ENCODE measurements at places on chromosomes 11 and 22.

GRCh38 chr22:44721213-44721612 is 19.2 kb downstream of the PRR5 start:
- peak; percentile 37 for DNase-seq

DNA sequence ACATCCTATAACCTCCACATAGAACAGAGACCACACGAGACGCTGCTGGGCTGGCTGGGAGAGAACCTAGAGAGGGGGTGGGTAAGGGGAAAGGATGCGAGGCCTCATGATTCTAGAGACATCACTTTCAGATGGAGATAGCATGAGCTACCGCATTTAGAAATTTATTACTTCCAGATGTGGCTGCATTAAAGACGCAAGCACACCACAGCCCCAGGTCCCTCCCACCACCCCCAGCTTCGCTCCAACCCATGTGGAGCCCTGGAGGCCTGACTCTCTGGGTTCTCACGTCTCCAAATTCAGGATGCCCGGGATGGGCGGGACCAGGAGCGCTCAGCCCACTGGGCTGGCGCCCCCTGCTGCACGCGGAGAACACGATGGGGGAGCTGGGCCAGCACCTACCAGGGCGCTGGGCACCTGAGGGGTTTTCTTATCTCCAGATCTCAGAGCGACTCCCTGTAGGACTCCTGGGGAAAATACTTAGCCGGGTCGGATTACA is 13.6 kb downstream of the MRPL21 start:
- peak; percentile 99 for DNase-seq

GRCh38 chr11:69892237-69892985 is 73.2 kb upstream of the FGF3 start:
- DNase-seq, result no peak

GRCh38 chr11:72236774-72237111 is 7.2 kb downstream of the PHOX2A start:
- DNase-seq, result no peak

GRCh38 chr11:67265633-67266448 is 432 bp upstream of the GRK2 start:
- DNase-seq, result peak; percentile 47

- peak; percentile 90 for DNase-seq
These were observed 19.2 kb downstream of the NECTIN1 start for GRCh38 chr11:119709638-119710346.

DNA sequence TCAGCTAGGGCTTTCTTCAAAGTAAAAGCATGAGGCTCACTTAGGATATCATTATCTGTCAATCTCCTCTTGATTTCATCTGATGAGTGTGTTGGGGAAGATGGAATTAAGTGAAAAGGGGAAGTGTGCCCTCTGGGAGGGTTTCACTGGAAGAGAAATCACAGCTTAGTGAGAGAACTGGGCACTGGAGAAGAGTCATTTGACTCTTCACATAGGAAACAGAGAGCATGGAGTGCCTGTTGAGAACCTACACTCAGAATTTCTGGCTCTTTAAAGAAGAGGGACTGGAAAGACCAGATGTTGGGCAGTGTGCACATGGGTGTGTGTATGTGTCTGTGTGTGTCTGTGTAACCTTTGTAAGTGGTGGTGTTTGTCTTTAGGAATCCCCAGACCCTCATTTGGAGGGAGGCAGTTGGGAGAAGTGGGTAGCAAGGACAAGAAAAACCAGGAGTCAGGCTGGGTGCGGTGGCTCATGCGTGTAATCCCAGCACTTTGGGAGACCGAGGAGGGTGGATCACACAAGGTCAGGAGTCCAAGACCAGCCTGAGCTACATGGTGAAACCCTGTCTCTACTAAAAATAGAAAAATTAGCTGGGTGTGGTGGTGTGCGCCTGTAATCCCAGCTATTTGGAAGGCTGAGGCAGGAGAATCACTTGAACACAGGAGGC is 10.0 kb downstream of the STX3 start:
- no peak for DNase-seq

- DNase-seq, result no peak
These were observed 194.4 kb downstream of the CTTN start for GRCh38 chr11:70592641-70593165.

DNA sequence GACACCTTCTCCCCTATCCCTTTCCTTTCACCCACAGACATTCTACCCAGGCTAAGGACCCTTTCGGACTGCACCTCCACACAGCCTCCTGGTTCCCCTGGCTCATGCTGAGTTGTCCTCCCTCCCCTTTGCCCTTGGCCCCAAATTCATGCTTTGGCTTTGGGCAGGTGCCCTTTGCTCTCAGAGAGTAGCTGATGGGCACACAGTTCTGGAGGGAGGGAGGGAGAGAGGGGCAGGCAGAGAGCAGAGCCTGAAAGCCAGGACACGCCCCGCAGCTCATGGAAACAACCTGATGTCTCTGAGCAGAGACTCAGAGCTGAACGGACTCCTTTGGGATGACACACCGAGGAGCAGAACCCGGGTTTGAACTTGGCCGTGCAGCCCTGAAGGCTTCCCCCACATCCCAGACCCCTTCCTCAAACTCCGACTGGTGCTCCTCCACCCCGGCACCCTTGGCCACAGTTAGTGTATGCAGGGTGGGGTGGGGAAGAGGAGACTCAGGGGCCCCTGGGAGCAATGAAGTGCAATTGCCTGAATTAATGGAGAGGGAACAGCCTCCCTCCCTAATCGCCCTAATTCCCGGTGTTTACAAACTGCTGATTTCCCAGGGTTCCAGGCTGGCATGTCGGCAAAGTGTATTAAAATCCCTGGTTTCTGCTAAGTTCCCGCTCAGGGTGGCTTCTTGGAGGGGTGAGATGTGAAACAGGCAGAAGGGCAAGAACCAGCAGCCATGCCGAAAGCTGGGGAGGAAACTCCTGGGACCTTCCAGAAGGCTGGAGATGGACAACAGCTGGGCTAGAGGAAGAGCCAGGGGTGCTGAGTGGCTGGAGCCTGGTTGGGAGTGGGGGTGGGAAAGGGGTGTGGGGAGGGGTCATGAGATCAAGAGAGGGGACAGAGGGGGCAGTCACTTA is 71.2 kb upstream of the SHISAL1 start:
- DNase-seq, result no peak

DNA sequence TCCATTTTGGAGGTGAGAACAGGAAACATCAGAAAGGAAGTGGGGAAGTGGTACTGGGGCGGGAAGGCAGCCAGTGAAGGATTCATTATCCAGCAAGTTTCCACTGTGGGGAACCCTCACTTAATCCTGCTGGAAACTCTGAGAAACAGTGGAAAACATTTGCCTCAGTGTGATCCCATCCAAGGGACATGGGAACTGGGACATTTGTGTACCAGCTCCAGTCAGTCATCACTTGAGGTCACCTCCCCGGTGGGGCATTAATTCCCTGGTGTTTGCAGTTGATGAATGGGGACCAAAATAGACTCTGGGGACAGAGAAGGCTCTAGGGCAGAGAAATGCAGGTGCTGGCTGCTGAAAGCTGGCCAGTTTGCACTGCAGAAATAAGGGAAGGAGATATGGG is 599.9 kb downstream of the BUD13 start:
- no peak for DNase-seq

DNA sequence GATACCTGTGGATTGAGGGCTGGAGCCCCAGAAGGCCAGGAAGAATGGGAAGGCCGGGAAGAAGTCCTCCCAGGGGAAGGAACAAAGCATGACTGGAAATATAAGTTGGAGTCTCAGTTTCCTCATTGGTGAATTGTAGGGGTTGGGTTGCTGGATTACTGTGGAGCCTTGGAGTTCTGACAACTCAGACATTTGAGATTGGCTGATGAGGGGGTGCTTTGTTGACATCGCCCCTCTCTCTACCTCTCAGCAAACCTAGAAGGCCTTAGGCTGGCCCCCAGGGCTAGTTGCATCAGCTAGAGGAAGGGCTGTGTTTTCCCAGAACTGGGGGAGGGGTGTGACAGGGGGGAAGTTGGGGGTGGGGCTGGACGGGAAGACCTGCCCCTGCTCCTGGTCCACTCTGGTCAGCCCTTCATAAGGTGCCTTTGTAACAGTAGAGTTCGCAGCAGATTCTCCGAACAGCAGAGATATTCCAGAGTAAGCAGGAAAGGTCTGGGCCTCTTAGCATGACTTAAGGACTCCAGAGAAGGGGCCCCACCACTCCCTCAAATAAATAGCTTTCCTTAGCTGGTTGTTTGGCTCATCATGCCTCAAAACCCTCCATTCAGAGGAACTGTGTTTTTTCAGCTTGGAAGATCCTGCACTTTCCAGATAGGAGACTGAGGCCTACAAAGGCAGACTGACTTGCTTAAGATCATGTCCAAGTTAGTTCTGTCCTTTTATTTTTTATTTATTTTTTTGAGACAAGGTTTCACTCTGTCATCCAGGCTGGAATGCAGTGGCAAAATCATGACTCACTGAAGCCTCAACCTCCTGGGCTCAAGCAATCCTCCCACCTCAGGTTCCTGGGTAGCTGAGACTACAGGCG is 12.5 kb upstream of the THRSP start:
- DNase-seq, result peak; percentile 72

GRCh38 chr22:29053048-29053702 is 8.5 kb downstream of the C22orf31 start:
- DNase-seq, result no peak

GRCh38 chr11:128691802-128692752 is 1.8 kb upstream of the FLI1 start:
- DNase-seq, result no peak

GRCh38 chr22:17997456-17997855 is 26.9 kb downstream of the MICAL3 start:
- DNase-seq, result no peak

- DNase-seq, result no peak
These were observed 141.6 kb upstream of the CADM1 start for GRCh38 chr11:115645631-115646317.

DNA sequence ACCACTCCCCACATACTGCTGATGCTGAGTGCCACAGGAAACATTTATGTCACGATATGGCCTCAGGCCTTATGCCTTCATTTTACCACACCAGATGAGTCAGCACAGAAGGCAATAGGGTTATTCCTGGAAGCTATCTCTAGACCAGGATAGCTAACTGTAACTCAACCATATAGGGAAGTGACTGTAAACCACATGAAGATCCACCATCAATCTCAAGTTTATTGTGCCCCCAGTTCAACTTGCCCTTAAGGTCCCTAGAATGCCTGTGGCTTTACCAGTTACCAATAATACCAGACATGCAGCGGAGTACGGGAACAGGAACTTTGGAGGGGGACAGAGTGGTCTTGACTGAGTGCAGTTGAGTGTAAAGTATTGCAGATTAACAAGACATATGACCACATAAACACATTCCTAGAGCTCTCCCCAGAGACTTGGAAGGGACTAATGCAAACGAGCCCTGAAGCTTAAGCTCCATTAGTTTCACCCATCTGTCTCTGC is 180.9 kb downstream of the KIF18A start:
- DNase-seq, result peak; percentile 100

DNA sequence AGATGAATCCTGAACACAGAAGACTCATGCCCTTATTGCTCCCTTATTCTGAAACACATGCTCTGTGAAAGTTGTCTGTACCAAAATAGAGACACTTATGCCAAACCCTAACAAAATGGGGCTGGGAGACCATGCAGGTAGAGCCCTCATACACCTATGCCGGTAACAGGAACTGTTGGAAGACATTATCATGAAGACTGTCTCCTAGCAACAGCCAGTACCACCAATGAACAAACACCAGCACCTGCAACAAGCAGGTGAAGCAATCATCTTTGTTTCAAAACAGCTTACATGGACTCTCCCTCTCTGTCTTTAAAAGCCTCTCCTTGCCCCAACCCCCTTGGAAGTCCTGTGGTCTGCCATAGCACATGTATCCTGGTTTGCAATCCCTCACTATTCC is 17.2 kb downstream of the SLC5A4 start:
- no peak for DNase-seq

DNA sequence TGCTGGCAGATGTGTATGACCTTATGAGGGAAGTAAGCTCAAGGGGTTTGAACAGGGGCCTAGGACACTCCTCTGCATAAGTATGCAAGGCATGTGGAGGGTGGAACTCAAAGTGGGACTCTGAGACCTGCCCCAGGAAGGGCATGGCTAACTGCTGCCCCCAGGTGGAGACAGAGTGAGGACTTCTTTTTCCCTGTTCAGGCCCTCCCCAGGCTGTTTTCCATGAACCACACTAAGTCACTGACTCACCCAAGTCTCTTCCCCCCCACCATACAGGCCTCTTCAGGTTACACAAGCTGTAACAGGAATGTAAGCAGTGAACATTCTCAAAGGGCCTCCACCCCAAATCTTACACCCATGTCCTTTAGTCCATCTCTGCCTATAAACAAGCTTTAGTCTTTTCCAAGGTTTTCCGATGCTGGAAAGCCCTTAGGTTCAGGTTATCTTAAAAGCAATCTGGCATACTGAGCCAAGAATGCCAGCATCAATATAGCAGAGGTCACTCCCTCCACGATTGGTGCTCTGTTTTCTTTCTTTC is 13.1 kb downstream of the EEF1G start:
- peak; percentile 98 for DNase-seq

GRCh38 chr11:30244265-30244664 is 13.5 kb downstream of the FSHB start:
- peak; percentile 79 for DNase-seq

DNA sequence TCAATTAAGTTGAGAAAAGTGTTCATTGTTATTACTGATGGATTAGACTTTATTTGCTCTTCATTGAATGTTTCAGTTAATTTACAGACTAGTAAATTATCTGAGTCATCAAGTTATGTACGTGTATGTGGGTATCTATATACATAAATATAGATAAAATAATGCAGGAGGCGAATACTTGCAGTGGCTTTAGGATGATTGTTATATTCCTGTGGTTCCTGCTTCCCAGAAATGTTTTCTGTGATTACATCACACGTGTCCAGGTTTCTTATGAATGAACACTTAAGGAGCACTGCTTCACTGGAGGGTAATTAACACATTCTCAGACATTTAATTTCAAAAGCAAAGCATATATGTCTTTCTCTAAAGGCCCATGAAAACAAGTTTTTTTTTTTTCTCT is 28.4 kb downstream of the YAP1 start:
- DNase-seq, result peak; percentile 98

DNA sequence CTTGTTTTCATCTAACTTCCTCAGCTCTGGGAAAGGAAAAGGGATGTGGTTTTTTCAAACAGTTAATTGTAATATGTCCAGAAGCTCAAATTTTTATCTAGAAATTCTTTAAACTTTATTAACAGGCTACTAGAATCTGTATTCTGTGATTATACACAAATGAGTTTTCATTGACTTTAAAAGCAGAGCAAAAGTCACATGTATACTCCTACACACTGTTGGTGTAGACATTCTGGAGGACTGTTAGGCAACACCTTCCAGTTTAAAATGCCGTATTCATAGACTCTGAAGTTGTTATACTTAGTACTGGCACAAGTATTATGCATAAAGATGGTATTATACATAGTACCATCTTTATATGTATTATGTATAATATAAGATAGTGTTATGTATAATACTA is 64.9 kb downstream of the SPECC1L start:
- no peak for DNase-seq

Measured in fibroblast of skin of right quadriceps (primary cell).